Diencephalon (tissue), 1 donor: ENCODE measurements at places on chromosomes 6 and 20. TPM values are rescaled to one million over a fixed set of nuclear protein-coding genes. Genes with fewer than 3 reads are reported as not detected.

Gene GRIK2
- total RNA-seq = 139 TPM

Gene NR2E1
- total RNA-seq = 11.1 TPM

Gene CD83
- 32.5 TPM for total RNA-seq

Gene MDFI
- 21.7 TPM for total RNA-seq

Gene GATA5
- total RNA-seq = not detected

Gene PNLDC1
- total RNA-seq = 0.23 TPM

Gene FOXF2
- total RNA-seq = 2.3 TPM

Gene CDSN
- not detected for total RNA-seq

Gene PHACTR1
- total RNA-seq = 54.7 TPM

Gene ARFGEF3
- 47.3 TPM for total RNA-seq

Gene JPH2
- total RNA-seq = 0.46 TPM

Gene SYS1
- total RNA-seq = 39.4 TPM

Gene ZSCAN23
- 17.5 TPM for total RNA-seq

Gene TFAP2D
- total RNA-seq = 0.92 TPM

Gene EPB41L1
- total RNA-seq = 133 TPM

Gene TREM2
- total RNA-seq = 8.5 TPM

Gene SIGLEC1
- total RNA-seq = 0.23 TPM

Gene WFDC12
- total RNA-seq = not detected

Gene POPDC3
- 1.2 TPM for total RNA-seq

Gene TFAP2B
- total RNA-seq = 0.46 TPM

Gene KCNQ2
- total RNA-seq = 188 TPM

Gene RAB44
- total RNA-seq = not detected

Gene RBPJL
- total RNA-seq = not detected

Gene SLC24A3
- total RNA-seq = 50.5 TPM

Gene KCNK16
- not detected for total RNA-seq

Gene EPHA7
- total RNA-seq = 87.4 TPM

Gene MMP24OS
- total RNA-seq = 4.4 TPM

Gene CLVS2
- total RNA-seq = 43.6 TPM

Gene PRR3
- 13.4 TPM for total RNA-seq

Gene CTAGE9
- not detected for total RNA-seq

Gene MEP1A
- total RNA-seq = not detected

Gene SAPCD1
- 2.1 TPM for total RNA-seq

Gene TFAP2C
- under 0.01 TPM for total RNA-seq

Gene C6orf89
- total RNA-seq = 38.3 TPM

Gene CRISP2
- total RNA-seq = 1.6 TPM

Gene LEMD2
- total RNA-seq = 31.8 TPM

Gene TTBK1
- total RNA-seq = 16.8 TPM

Gene KCNK17
- 0.69 TPM for total RNA-seq

Gene HCRTR2
- 30.0 TPM for total RNA-seq

Gene IL17F
- not detected for total RNA-seq

Gene RHAG
- total RNA-seq = 0.92 TPM

Gene SAMD5
- 26.3 TPM for total RNA-seq

Gene HEY2
- 2.8 TPM for total RNA-seq

Gene TSBP1
- total RNA-seq = not detected

Gene ERGIC3
- total RNA-seq = 212 TPM

Gene CST5
- not detected for total RNA-seq
